ENCODE measurements at places on chromosomes 2 and 18.
A peak's percentile ranks its signal among the peaks of the same experiment; 100 is the strongest.

DNA sequence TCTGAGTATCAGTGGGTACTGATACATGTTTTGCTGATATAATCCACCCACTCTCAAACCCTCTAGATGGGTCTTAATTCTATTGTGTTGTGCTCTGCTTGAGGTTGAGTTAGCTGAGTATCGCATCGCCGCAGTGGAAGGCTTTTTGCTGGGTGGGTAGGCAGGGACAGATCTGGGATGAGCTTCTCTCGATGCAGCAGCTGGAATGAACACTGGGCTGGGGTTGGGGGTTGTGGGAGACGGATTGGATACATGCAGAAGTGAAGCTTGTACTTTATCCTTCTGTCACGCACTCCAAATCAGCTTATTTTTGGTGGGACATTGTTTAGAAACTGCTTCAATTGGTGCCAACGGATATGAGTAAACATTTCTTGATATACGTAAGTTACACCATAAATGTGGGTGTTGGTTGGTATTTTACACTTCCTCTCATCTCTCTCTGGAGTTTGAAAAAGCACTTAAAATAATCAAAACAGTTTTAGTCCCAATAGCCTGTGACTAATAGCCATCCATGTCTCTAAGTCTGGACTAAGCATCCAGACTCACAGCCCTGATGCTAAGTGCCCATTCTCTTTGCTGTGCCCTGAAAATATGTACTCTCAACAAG is 107.1 kb downstream of the POLE4 start:
- no peak for DNase-seq

- no peak for DNase-seq
Observed at GRCh38 chr2:50547521-50547920, 484.4 kb downstream of the NRXN1 start.

GRCh38 chr18:23053776-23054457 is 81.4 kb upstream of the CABLES1 start:
- no peak for DNase-seq

- no peak for DNase-seq
Observed at GRCh38 chr2:68458981-68459380, 8.1 kb downstream of the FBXO48 start.

- no peak for DNase-seq
Observed at GRCh38 chr2:29233428-29233827, 118.2 kb downstream of the CLIP4 start.

DNA sequence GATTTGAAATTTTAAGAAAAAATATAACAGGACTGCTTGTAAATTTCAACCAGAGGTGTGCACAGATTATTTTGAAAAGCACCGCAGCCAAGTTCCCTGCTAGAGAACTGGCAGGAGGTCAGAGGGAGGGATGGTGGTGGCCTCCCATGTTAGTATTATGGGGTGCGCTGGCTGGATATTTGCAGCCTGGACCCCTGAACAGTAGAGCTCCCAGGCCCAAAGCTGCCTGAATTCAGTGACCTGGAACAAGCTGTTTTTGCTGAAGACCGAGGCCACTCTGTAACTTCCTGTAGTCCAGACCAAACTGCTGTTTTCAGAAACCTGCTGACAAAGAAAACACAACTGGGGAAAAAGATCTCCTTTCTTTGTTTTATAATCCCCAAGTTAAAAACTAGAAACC is 314.3 kb downstream of the TNS1 start:
- DNase-seq, result no peak

DNA sequence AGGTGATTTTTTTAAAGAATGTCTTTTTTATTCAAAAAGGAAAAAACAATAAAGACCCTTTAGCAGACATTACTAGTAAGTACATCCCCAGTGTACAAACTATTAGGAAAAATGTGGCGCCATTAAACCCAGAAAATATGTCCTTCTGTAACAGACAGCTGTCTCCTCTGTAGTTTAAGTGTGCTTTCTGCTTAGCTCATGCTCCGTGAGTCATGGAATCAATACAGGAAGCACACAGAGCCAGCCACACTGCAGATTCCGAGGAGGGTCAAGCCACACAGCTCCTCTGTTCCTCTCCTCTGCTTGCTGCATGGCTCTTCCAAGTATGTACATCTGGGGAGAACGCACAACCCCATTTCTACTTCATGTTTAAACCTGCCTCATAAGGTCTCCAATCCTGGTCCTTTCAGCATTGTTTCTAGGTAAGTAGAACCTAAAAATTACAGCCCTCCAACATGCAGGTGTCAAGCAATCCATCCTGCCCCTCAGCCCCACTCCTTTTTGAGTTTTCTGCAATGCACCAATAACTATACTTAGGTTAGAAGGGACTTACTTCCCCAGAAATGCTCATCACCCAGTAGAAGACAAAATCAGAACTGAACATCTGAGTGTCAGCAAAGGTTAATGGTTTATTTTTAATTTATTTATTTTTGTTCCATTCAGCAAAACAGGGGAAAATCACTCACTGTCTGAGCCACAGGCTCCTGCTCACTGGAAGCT is 37.5 kb downstream of the ACVR1 start:
- DNase-seq, result peak; percentile 5

DNA sequence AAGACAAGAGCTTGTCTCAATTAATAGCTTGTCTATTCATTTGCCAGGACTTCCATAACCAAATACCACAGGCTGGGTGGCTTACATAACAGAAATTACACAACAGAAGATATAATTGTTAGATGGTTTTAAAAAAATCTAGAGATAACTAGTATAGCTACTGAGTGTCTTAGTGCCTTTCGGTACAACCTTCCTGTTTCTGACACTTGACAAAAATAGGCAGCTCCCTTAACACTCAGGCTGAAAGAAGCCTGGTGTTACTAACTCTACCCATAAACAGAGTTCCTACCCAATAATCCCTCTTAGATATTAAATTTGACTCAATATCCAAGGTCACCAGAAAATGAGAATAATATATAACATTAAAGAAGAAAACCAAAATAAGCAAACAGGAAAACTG is 129.7 kb downstream of the BARD1 start:
- DNase-seq, result no peak

- no peak for DNase-seq
Observed at GRCh38 chr2:2102866-2103653, 228.0 kb downstream of the MYT1L start.

DNA sequence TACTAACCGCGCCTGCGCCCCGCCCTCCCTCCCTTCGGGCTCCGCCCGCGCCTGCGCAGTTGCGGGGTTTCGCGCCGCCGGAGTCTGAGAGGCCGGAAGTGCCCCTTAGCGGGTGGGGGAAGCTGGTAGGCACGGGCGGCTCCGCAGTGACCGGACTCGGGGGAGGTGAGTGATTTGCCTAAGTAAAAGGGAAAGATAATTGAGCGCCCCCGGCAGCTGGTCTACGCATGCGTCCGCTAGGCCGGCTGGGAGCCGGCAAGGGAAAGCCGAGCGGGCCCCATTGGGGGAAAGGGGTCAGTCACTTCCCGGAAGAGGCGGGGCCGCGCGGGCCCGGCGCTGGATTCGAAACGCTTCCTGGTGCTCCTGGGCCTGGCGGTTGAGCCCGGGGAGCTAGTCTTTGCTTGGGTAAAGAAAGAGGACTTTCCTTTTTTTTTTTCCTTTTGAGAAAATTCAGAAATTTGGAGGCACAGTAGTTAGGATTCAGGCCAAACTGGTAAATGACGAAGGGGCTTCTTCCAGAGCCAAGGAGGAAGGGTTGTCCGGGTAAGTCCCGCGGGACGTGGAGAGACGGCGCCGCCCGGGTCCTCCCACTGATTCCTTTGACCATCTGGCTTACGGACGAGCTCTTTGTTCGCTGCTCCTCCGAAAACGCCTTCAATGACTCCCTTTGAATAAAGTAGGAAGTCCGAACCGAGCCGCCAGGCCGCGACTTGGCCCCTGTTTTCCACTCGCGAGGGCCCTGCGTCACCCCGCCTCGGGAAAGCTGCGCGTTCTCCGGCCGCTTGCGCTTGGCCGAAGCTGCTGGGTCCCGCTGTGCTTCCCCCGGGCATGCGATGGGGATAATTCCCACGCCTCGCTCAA is at the start of the genes GEN1 and SMC6:
GEN1 (plus strand) TSS at position 336 of the 861 bp plus-strand sequence. CDS start 5,806 bp downstream, outside the sequence.
SMC6 (minus strand) TSS at position 8 of the 861 bp plus-strand sequence. CDS start 7,864 bp downstream, outside the sequence.
- DNase-seq, result peak; percentile 81

GRCh38 chr2:17593841-17594491 is 53.5 kb downstream of the VSNL1 start:
- DNase-seq, result no peak

DNA sequence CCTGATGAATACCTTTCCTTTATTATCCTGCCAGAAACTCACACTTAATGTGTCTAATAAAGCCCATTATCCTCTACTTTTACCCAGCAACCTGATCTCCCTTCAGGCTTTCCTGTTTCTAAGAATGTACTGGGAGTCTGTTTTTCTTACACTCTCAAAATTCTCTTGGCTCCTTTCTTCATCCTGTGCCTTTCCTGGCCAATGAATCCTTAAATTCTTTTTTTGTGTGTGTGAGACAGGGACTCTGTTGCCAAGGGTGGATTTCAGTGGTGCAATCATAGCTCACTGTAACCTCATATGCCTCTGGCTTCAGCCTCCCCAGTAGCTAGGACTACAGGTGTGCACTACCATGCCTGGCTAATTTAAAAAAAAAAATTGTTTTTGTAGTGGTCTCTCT is 72.7 kb downstream of the MAP2 start:
- DNase-seq, result no peak

- DNase-seq, result no peak
Observed at GRCh38 chr18:56326336-56327072, 311.9 kb downstream of the TXNL1 start.

GRCh38 chr18:498931-499775 is 1.3 kb downstream of the COLEC12 start:
- DNase-seq, result no peak

- no peak for DNase-seq
Observed at GRCh38 chr2:139259422-139260051, 479.3 kb upstream of the NXPH2 start.

Data from stimulated activated CD4-positive, alpha-beta T cell treated with anti-CD3 and anti-CD28 coated beads, TNF-alpha, amount 100 ng/mL, for 24 hours (primary cell).